ENCODE measurements at places on chromosomes 4 and X.

GRCh38 chr4:82585690-82586435 is 24.1 kb upstream of the TMEM150C start:
- DNase-seq, result no peak

- DNase-seq, result no peak
Observed at GRCh38 chr4:112113864-112114263, 31.4 kb upstream of the FAM241A start.

- DNase-seq, result no peak
Observed at GRCh38 chrX:14802943-14803710, 69.7 kb downstream of the FANCB start.

GRCh38 chr4:39706334-39706733 is 8.4 kb downstream of the UBE2K start:
- DNase-seq, result no peak

Data from left lung (tissue), 14 donors.